ENCODE measurements at places on chromosomes 16 and 17. TPM values are rescaled to one million over a fixed set of nuclear protein-coding genes. Genes with fewer than 3 reads are reported as not detected.

The C1QL1 gene
- total RNA-seq = 1.4 TPM

The DPEP3 gene
- not detected for total RNA-seq

The KREMEN2 gene
- total RNA-seq = not detected

The HBQ1 gene
- total RNA-seq = not detected

The KRT32 gene
- not detected for total RNA-seq

The GPR142 gene
- not detected for total RNA-seq

DNA sequence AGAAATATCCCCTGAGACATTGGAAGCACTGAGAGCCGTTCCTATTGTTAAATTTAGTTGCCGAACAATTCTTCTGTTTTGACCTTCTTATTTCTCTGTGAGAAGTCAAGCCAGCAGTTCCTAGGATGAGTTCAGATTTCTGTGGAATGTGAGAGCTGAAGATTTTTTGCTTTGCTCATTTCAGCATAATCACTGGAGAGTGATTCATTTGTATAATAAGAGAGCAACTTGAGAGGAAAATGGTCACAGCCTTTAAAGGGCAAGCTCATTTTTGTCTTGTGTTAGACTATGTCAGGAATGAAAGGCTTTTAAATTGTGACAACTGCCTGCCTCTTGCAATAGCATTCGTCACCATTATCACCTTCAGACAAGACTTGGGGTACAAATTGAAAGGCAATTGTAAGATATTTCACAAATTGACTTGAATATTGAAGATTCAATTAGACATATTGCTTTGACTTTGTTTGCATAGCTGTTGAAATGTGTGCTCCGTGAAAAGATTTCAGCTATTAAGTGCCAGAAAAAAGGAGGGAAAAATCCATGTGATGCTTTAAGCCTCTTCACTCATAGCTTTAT lies 900.0 kb upstream of the GOT2 start:
- no peak for DNase-seq

DNA sequence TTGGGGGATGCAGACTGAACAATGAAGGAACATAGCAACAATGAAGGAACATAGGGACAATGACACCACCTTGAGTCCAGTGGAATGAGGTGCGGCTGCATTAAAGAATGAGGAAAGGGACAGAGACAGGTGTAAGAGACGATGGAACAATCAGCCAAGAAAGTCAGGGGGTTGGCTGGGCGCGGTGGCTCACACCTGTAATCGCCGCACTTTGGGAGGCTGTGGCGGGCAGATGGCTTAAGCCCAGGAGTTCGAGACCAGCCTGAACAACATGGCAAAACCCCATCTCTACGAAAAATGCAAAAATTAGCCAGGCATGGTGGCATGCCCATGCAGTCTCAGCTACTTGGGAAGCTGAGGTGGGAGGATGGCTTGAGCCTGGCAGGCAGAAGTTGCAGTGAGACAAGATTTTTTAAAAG lies 13.6 kb upstream of the CBFB start:
- DNase-seq = no peak

- no peak for DNase-seq
Measured at GRCh38 chr16:11915114-11915643, 577 bp downstream of the GSPT1 start.

- DNase-seq = no peak
Measured at GRCh38 chr16:85525420-85526184, 87.5 kb upstream of the GSE1 start.

GRCh38 chr17:13273806-13274205 lies 256.0 kb upstream of the ELAC2 start:
- no peak for DNase-seq

GRCh38 chr17:73788111-73788510 lies 143.9 kb upstream of the SDK2 start:
- no peak for DNase-seq

DNA sequence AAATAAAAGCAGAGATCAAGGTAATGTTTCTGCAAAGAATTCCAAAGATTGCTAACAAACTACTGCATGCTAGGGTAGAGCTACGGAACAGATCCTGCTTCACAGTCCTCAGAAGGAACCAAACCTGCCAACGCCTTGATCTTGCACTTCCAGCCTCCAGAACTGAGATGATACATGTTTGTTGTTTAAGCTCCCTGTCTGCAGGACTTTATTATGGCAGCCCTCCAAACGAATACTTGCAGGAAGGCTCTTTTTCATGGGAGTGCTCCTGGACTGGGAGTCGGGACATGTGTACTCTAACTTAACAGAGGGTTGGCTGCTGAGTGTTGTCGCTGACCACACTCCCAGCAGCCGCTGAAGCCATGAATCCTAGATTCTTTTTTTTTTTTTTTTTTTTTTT lies 808.8 kb upstream of the EEF2KMT start:
- DNase-seq = no peak

GRCh38 chr17:48526608-48527546 lies 3.9 kb downstream of the HOXB1 start:
- no peak for DNase-seq

DNA sequence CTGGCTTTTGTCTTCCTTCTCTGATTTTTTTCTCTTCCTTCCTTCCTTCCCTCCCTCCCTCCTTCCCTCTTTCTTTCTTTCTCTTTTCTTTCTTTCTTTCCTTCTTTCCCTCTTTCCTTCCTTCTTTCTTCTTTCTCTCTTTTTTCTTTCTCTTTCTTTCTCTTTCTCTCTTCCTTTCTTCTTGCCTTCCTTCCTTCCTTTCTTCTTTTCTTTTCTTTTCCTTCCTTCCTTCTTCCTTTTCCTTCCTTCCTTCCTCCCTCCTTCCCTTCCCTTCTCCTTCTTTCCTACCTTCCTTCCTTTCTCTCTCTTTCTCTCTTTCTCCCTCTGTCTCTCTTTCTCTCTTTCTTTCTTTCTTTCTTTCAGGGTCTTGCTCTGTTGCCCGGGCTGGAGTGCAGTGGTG lies 54.4 kb downstream of the SCNN1G start:
- no peak for DNase-seq
